Lung (tissue), 17 donors: ENCODE measurements at places on chromosomes 3 and 15. TPM values are rescaled to one million over a fixed set of nuclear protein-coding genes. Genes with fewer than 3 reads are reported as not detected.
A peak's percentile ranks its signal among the peaks of the same experiment; 100 is the strongest.

GRCh38 chr3:158725348-158726011 lies 6.8 kb downstream of the RARRES1 start:
- no peaks in the 10 kb centered on the region for H3K27me3 ChIP-seq
- no peaks in the 10 kb centered on the region for H3K36me3 ChIP-seq
- peaks cover 38% of the 10 kb centered on the region for H3K4me1 ChIP-seq
- DNase-seq, result peak; percentile 39
- peak overlapping the region; percentile 80 for H3K27ac ChIP-seq

DNA sequence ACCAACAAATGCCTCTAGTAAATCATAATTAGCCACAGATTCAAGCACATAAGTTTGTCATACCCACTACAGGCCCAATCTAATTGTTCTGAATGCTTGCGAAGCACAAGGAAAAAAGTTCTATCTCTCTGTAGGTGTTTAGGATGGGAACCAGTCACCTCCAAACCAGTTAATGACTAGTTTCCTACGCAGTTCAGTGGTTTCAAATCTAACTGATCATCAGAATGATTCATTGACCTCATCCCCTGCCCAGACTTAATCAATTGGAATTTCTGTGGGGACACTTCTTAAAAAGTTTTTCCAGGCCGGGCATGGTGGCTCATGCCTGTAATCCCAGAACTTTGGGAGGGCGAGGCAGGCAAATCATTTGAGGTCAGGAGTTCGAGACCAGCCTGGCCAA lies 24.3 kb upstream of the MASP1 start:
- H3K4me1 ChIP-seq, result no peaks in the 10 kb centered on the region
- no peak overlapping the region for H3K27ac ChIP-seq
- H3K4me3 ChIP-seq, result no peak overlapping the region
- DNase-seq, result no peak
- H3K27me3 ChIP-seq, result peaks cover 2% of the 10 kb centered on the region

- no peaks in the 10 kb centered on the region for H3K27me3 ChIP-seq
- no peaks in the 10 kb centered on the region for H3K4me1 ChIP-seq
- H3K27ac ChIP-seq, result no peak overlapping the region
Measured at GRCh38 chr3:190013943-190014924, 106.5 kb downstream of the P3H2 start.

DNA sequence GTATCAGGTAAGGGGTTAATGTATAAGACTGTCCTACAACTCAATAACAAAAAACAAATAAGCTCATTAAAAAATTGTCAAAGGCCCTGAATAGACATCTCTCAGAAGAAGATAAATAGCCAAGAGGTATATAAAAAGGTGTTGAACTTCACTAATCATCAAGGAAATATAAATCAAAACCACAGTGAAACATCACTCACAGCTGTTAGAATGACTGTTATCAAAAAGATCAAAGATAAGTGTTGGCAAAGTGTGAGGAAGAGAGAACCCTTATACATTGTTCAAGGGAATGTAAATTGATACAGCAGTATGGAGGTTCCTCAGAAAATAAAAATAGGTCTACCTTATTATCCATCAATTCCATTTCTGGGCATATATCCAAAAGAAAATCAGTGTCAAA lies 95.5 kb downstream of the FILIP1L start:
- no peaks in the 10 kb centered on the region for H3K4me1 ChIP-seq
- H3K27me3 ChIP-seq, result no peaks in the 10 kb centered on the region
- no peaks in the 10 kb centered on the region for H3K36me3 ChIP-seq
- no peak for DNase-seq
- H3K4me3 ChIP-seq, result no peak overlapping the region
- H3K27ac ChIP-seq, result no peak overlapping the region

GRCh38 chr15:98221144-98221543 lies 260.6 kb downstream of the ARRDC4 start:
- H3K36me3 ChIP-seq, result no peaks in the 10 kb centered on the region
- no peak overlapping the region for H3K27ac ChIP-seq
- H3K4me1 ChIP-seq, result no peaks in the 10 kb centered on the region
- no peak overlapping the region for H3K4me3 ChIP-seq
- no peak for DNase-seq

GRCh38 chr3:57935539-57935938 lies 72.7 kb upstream of the FLNB start:
- H3K27ac ChIP-seq, result no peak overlapping the region
- H3K4me1 ChIP-seq, result no peaks in the 10 kb centered on the region
- H3K36me3 ChIP-seq, result peaks cover 7% of the 10 kb centered on the region
- H3K27me3 ChIP-seq, result no peaks in the 10 kb centered on the region
- DNase-seq, result no peak

DNA sequence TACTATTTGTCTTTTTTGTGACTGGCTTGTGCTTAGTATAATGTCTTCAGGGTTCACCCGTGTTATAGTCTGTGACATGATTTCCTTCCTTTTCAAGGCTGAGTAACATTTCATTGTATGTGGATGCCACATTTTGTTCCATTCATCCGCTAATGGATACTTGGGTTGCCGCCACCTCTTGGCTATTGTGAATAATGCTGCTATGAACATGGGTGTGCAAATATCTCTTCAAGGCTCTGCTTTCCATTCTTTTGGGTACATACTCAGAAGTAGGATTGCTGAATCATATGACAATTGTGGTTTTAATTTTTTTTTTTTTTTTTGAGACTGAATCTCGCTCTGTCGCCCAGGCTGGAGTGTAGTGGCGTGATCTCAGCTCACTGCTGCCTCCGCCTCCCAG lies 15.4 kb downstream of the CRTC3 start:
- H3K4me3 ChIP-seq, result no peak overlapping the region
- H3K4me1 ChIP-seq, result no peaks in the 10 kb centered on the region
- peaks cover 2% of the 10 kb centered on the region for H3K36me3 ChIP-seq
- H3K27ac ChIP-seq, result no peak overlapping the region
- DNase-seq, result no peak

GRCh38 chr3:149004622-149005021 lies 13.3 kb downstream of the GYG1 start:
- peaks cover 3% of the 10 kb centered on the region for H3K4me1 ChIP-seq
- no peaks in the 10 kb centered on the region for H3K27me3 ChIP-seq
- H3K4me3 ChIP-seq, result no peak overlapping the region

DNA sequence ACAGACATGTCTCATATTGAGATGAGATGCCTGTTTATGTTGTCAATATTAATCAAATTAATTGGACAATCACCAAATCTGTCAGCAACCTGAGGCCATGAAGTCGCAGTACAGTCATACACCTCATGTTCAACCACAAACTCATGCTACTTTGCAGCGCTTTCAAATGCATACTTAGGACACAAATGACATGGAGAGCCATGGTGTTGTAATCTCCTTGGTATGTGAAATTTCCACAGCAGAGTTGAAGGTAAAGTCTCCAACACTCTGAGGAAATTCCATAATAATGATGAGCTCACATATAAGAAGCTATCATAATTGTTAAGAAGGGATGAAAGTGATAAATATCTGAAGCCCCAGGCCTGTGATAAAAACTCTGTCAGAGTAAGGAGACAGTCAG lies 873.9 kb downstream of the MCTP2 start:
- no peaks in the 10 kb centered on the region for H3K4me1 ChIP-seq
- no peaks in the 10 kb centered on the region for H3K36me3 ChIP-seq
- no peak overlapping the region for H3K27ac ChIP-seq

GRCh38 chr15:99134317-99134821 lies 29.5 kb downstream of the SYNM start:
- H3K27ac ChIP-seq, result no peak overlapping the region
- peaks cover 7% of the 10 kb centered on the region for H3K4me1 ChIP-seq
- no peak overlapping the region for H3K4me3 ChIP-seq
- DNase-seq, result no peak
- H3K27me3 ChIP-seq, result no peaks in the 10 kb centered on the region

GRCh38 chr3:140827894-140828293 lies 113.7 kb upstream of the SLC25A36 start:
- H3K4me1 ChIP-seq, result no peaks in the 10 kb centered on the region
- no peaks in the 10 kb centered on the region for H3K36me3 ChIP-seq
- no peak overlapping the region for H3K4me3 ChIP-seq
- no peak overlapping the region for H3K27ac ChIP-seq
- no peaks in the 10 kb centered on the region for H3K27me3 ChIP-seq

DNA sequence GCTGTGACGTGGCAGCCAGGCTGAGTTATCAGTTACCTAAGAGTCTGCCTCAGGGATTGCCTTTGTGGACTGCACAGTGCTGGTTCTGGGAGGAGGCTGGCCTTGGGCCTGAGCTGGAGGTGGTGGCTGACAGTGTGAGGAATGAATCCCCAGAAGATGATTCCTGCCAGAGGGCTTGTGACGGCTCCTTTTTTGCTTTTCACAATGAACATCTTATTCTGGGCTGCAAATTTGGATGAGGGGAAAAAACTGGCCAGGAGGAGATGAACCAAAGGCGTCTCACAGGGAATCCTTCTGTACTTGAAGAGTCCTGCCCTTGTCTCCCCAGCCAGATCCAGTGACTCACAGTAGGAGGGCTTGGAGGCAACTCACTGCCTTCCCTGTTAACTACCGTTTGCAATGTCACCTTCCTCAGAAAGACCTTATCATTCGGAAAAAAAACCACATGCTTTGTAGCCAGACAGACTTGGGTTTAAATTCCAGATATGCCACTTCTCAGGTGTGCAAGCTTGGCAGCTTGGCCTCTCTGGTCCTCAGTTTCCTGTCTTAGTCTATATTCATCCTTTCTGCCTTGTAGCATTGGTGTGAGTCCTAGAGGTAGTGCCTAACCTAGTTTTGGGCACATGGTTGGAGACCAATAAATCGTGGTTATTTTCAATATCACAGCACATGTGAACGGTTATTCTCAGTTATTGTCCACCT lies 19.1 kb downstream of the ST6GAL1 start:
- H3K27ac ChIP-seq, result peak overlapping the region; percentile 94
- H3K36me3 ChIP-seq, result no peaks in the 10 kb centered on the region
- no peak for DNase-seq
- H3K4me3 ChIP-seq, result no peak overlapping the region
- peaks cover 34% of the 10 kb centered on the region for H3K4me1 ChIP-seq
- H3K27me3 ChIP-seq, result no peaks in the 10 kb centered on the region

- no peaks in the 10 kb centered on the region for H3K36me3 ChIP-seq
- H3K27ac ChIP-seq, result no peak overlapping the region
- peak; percentile 62 for DNase-seq
- H3K4me1 ChIP-seq, result peaks cover 7% of the 10 kb centered on the region
Measured at GRCh38 chr3:46089237-46090011, 62.1 kb upstream of the XCR1 start.

- H3K36me3 ChIP-seq, result no peaks in the 10 kb centered on the region
- H3K27ac ChIP-seq, result no peak overlapping the region
- H3K27me3 ChIP-seq, result no peaks in the 10 kb centered on the region
- peaks cover 8% of the 10 kb centered on the region for H3K4me1 ChIP-seq
Measured at GRCh38 chr15:75545064-75545463, 34.1 kb downstream of the PTPN9 start.

DNA sequence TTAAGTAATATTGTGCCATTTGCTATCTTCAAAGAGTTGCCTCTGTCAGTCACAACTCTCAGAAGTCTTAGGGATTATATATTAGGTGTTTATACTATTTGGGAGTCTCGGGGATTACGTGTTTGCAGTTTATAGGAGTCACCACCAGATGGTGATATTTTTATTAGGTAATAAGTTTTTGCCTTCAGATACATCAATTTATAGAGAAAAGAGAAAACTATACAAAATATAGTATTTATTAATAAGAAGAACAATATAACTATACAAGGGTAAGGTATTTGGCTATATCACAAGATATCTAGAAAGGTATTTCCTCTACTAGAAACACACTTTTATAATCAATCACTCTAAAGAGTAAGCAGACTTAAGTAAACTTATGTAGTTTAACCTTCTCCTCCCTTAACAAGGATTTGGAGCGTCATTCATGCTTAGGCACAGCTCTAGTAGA lies 10.7 kb upstream of the DHX36 start:
- H3K27ac ChIP-seq, result no peak overlapping the region
- peak; percentile 58 for DNase-seq
- no peaks in the 10 kb centered on the region for H3K4me1 ChIP-seq

- no peak overlapping the region for H3K4me3 ChIP-seq
- no peak overlapping the region for H3K27ac ChIP-seq
- no peaks in the 10 kb centered on the region for H3K4me1 ChIP-seq
- DNase-seq, result no peak
Measured at GRCh38 chr3:41356775-41357174, 157.5 kb downstream of the CTNNB1 start.

DNA sequence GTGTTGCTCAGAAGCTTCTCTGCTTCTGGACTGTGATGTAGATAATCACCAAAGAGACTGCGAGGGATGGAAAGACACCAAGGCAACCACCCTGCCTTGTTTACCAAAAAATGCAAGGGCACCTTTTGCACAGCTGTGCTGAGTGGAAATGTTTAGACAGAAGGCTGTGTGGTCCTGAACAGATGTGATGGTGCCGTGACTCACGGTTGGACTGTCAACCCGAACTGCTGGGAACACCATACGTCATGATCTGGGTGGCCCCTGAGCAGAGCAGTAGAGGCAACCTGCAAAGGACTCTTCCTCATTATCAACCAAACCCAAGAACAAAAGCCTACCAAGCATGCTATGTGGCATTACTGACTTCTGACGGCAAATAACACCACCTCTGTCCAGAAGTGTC lies 61.3 kb upstream of the LPP start:
- DNase-seq, result no peak
- no peaks in the 10 kb centered on the region for H3K4me1 ChIP-seq
- H3K27ac ChIP-seq, result no peak overlapping the region
- H3K36me3 ChIP-seq, result no peaks in the 10 kb centered on the region
- no peak overlapping the region for H3K4me3 ChIP-seq

DNA sequence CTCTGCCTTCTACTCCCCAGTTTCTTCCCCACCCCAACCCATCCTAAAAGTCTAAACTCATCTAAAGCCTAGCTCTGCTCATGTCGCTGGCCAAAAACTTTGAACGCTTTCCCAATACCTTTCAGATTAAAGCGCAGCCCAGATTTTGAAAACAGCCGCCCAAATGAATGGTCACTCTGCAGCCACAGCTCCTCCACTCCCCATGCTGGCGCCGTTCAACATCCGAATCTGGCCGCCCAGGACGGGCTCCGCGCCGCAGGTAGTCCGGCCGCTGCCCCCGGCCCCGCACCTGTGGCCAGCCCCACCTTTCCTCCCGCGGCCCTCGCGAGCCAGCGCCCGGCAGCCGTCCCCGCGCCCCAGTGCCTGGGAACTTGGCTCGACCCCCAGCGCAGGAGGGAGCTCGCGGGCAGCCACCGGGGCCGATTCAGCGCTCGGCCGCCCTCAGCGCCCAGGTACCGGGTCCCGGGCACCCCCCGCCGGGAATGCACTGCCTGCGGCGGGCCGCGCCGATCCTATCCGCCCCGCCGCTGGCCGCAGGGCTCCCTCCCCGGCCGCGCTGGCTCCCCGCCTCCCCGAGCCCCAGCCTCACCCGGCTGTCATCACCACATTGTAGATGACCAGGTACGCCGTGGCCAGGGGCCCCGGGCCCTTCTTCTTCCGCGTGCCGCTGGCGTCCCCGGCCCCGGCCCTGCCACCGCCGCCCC lies 417 bp downstream of the HACD2 start:
- H3K27me3 ChIP-seq, result no peaks in the 10 kb centered on the region
- H3K36me3 ChIP-seq, result peaks cover 5% of the 10 kb centered on the region
- H3K4me3 ChIP-seq, result peak overlapping the region; percentile 87
- peak overlapping the region; percentile 82 for H3K27ac ChIP-seq

IQCF5 gene
- not detected for polyA plus RNA-seq

CCDC191 gene
- 3.5 TPM for polyA plus RNA-seq

SH3GL3 gene
- polyA plus RNA-seq, result 2.8 TPM

TMEM41A gene
- 18.4 TPM for polyA plus RNA-seq

RUBCN gene
- polyA plus RNA-seq, result 11.9 TPM

UROC1 gene
- 0.01 TPM for polyA plus RNA-seq

SAMD7 gene
- not detected for polyA plus RNA-seq
